Mucosa of descending colon (tissue), 3 donors: ENCODE measurements at places on chromosomes 4 and X.

- no peak for DNase-seq
These were observed 91.9 kb upstream of the PPP1R2C start for GRCh38 chrX:42869659-42870476.

GRCh38 chr4:99091216-99091575 is 2.6 kb upstream of the ADH5 start:
- no peak for DNase-seq

- DNase-seq = no peak
These were observed 240.5 kb upstream of the ANKRD50 start for GRCh38 chr4:124953061-124953460.

GRCh38 chrX:103211012-103211715 is 3.7 kb upstream of the BEX4 start:
- peak; percentile 75 for DNase-seq

- no peak for DNase-seq
These were observed 268.0 kb downstream of the ADGRL3 start for GRCh38 chr4:61468024-61468720.

DNA sequence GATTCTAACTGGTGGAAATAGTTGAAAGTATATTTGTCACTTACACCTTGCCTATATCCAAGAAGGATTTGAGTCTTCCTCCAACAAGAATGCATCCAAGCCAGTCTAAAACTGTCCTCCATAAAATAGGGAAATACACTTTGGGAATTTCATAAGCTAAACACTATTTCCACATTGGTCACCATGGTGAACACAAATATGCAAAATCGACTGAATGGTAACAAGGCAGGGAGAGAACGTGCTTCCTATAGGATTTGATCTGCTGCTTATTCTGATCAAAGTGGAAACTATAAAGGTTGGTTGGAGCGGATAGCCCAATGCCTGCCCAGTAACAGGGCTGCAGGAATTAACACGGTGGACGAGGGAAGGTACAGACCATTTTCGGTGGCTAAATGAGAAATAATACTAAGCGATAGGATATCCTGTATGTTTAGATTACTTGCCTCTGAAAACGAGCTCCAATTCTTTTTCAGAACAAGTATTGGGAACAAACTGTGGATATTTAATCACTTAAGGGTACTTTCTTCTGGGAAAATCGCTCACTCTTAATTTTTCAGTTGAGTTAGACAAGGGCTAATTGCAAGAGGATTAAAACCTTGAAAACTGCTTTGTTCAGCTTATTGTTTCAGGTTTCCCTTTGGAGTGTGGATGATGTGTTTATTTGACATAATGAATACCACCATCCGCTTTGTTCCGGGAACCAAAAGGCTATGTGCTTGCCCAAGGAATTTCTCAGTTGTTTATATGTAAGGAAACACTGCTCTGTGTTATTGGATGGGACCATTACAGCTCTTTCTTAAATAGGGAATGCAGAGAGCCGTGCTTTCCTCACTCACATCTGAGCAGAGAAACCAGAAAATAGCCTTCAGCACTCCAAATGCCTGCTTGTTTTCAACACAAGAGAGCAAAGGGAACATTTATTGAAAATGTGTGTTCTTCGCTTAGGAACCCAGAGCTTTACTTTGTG is 194.4 kb downstream of the CBR4 start:
- DNase-seq = no peak
